ENCODE measurements at places on chromosomes 3 and 15. TPM values are rescaled to one million over a fixed set of nuclear protein-coding genes. Genes with fewer than 3 reads are reported as not detected.
A peak's percentile ranks its signal among the peaks of the same experiment; 100 is the strongest.

TRAIP gene
- polyA plus RNA-seq, result 4.9 TPM

FAM107A gene
- polyA plus RNA-seq, result 1.8 TPM

GOLGA8H gene
- 0.21 TPM for polyA plus RNA-seq

C3orf85 gene
- polyA plus RNA-seq, result not detected

NRROS gene
- 5.6 TPM for polyA plus RNA-seq

CRABP1 gene
- 18.8 TPM for polyA plus RNA-seq

LRRC31 gene
- not detected for polyA plus RNA-seq

CEMIP gene
- 1.9 TPM for polyA plus RNA-seq

GRCh38 chr3:125192190-125193035, 20.1 kb downstream of the SLC12A8 start:
- DNase-seq, result no peak

DNA sequence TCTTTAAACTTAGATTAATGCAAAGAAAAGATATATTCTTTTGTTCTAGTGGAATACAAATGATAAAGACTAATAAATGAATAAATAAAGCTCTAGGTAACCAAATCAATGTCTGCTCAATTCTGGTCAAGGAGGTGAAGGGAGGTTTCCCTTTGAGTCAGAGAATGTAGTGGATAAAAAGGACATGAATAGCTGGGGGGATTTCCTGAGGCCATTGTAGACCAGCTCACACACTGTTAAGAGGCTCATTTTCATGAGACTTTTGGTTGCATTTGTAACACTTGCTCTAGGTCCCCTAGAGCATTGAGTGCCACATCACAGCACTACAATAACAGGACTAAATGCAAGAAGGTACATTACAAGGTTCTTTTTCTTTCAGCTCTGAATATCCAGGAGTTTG, 170.7 kb downstream of the TIGIT start:
- no peak for DNase-seq

GRCh38 chr15:60865507-60865906, 363.6 kb downstream of the RORA start:
- DNase-seq, result no peak

DNA sequence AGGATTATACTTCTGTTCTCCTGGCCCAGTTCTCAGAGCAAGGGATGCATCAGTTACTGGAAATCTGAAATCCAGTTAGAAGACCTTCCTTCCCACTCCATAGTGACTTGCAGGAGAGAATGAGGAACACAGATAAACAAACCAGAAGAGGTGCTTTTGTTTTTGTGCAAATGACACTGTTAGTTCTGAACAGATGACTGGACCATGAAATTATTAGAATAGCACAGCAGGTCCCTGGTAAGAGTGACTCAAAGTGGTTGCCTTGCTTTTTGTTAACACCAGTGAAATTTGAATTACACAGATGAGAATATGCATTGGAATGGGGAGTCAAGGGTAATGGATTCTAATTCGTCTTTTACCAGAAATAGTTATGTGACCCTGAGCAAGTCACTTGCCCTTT, 30.4 kb upstream of the LRIG1 start:
- DNase-seq, result no peak

- DNase-seq, result no peak
Observed at GRCh38 chr15:59059076-59059597, 45.8 kb upstream of the CCNB2 start.

DNA sequence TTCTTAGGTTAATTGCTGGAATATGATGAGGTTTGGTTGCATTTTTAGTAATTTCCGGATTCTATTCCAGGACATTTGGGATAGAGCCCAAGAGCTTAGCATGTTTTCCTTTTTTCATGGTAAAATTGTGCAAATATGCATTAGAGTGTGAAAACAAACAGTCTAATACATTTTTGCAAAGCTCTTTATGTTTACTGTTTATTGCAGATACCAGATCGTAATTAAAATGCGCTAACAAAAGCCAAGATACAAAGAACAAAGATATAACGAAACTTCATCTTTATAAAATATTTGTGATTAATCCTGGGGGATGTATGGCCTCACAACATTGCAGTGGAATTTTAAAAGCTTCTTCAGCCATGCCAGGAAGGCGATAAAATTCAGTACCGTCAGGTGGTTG, 94.5 kb upstream of the TBC1D5 start:
- no peak for DNase-seq

DNA sequence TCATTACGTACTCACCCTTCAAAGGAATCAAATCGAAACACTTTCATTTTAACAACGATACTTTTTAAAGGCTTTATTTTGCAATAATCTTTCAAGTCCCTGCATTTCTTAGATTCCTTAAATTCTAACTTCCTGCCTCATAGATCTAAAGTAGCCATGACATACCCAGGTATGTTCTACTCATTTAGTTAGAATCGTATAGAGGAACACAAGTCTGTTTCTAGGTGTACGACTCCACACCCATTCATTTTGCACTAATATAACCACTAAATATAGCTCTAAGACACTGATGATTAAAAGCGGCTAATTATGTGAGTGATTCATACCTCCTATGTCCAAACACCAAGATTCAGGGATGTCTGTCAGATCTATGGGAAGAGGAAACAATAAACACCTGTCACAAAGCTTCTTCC, 1.3 kb downstream of the ATP13A3 start:
- no peak for DNase-seq

- DNase-seq, result peak; percentile 14
Observed at GRCh38 chr15:79154483-79155135, 64.0 kb upstream of the RASGRF1 start.

GRCh38 chr15:77696871-77697270, 64.2 kb upstream of the LINGO1 start:
- no peak for DNase-seq

DNA sequence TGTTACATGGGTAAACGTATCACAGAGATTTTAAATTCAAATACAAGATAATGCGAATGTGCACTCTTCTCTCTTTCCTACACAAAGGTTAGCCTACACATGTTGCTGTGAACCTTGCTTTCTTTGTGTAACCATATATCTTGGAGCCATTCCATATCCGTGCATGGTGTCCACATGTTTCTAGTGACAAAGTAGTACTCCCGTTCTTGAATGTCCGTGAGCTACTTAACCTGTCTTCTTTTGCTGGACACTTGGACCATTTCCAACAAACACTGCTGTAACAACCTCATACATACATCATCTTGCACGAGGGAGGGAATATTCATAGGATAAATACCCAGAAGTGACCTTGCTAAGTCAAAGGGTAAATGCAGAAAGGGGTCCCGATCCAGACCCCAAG, 75.0 kb downstream of the STRIT1 start:
- no peak for DNase-seq

GRCh38 chr3:133474817-133475216, 75.0 kb downstream of the BFSP2 start:
- DNase-seq, result no peak

- DNase-seq, result no peak
Observed at GRCh38 chr15:99097441-99098410, 7.2 kb upstream of the SYNM start.

DNA sequence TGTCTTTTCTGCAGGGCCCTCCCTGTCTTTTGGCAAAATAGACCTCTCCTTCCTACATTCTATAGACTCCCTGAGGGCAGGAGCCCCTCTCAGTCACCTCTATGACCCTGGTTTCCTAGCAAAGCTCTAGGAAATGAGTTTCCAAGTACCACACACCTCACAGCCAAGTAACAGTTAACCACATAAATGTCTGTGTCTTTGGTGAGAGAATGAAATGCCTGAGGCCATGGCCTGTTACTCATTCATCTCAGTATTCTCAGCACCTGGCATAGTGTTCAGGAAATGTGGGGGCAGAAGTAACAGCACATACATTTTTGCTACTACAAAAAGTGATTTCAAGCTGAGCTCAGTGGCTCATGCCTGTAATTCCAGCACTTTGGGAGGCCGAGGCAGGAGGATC, 21.0 kb downstream of the RFT1 start:
- DNase-seq, result no peak

DNA sequence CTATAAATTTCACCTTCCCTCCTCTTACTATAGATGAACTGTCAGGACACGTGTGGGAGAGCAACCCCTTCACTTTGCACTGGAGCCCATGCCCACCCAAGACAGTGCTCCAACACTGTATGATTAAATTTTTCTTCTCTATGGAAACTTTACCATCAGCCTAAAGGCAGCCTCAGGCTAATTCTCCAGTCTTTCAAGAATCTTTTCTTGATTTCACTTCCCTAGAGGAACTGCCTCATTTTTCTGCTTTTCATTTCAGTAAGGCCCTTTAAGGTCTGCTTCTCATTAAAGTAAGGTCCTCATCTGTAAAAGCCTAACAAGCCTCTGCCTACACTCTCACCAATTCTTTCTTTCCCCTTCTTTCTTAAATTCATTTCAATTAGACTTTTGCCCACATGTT, 137.3 kb downstream of the KCNMB2 start:
- DNase-seq, result no peak

DNA sequence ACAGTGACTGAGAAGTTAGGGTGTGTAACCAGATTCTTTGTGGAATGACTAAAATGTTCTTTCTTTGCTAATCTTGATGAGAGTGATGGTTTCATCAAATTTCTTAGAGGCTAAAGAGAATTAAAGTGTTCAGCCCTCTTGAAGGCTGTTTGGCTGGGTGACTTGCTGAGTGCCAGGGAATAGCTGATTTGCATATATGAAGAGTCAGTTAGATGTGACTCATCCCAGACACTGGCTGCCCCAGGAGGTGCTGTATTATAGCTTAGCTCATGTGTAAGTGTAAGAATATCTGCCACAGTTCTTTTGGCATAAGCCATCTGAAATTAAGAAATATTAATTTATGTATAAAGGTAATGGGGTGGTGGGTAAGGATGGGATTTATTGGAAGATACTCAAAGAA, 535.1 kb downstream of the NLGN1 start:
- no peak for DNase-seq

All from muscle of back (tissue), 13 donors.